ENCODE measurements at places on chromosomes 4 and X.

DNA sequence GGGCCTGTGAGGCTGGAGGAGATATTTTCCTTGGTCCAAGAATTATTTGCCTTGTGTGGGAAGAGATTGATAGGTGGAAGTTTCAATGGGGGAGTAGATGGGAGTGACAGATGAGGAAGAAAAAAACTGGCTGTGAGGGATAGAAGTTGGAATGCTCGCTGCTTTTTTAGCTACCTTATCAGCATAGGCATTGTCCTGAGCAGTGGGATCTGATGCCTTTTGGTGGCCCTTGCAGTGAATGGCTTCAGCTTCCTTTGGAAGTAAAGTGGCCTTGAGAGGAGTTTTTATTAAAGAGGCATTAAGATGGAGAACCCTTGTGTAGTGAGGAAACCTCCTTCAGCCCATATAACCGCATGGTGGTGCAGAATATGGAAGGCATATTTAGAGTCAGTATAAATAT is 16.0 kb downstream of the KLKB1 start:
- DNase-seq: no peak

- no peak for DNase-seq
Observed at GRCh38 chr4:83701041-83701440, 165.1 kb downstream of the GPAT3 start.

GRCh38 chrX:46279925-46280313 is 265.3 kb downstream of the ZNF674 start:
- DNase-seq: no peak

GRCh38 chrX:8629871-8630270 is 102.1 kb downstream of the ANOS1 start:
- DNase-seq: no peak

- no peak for DNase-seq
Observed at GRCh38 chrX:20066968-20067708, 49.6 kb downstream of the MAP7D2 start.

DNA sequence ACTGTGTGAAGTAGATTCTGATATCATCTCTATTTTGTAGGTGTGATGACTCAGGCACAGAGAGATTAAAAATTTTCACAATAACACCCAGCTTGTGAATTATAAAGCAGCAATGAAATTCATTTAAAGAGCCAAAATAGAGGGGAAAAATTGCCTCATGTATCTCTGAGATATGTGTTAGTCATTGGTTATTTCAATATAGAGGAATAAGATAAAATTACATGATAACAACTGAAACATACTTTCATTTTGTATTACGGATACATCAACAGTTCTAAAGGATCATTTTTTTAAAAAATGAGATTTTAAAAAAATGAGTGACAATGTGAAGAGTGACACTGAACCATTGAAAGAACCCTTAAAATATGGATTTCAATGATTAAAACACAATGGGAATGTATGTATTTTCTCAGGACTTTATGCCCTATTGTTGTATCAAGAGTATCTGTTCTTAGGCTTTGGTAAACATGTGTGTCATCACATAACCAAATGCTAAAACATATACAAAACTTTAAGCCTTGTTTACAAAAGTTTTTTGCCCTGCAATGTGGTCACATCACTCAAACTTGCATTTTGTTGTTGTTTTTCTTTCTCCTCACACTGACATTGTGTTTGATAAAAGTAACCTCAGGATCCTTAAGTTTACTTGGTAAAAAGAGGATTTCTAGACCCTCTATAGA is 221.3 kb downstream of the ANTXR2 start:
- no peak for DNase-seq

DNA sequence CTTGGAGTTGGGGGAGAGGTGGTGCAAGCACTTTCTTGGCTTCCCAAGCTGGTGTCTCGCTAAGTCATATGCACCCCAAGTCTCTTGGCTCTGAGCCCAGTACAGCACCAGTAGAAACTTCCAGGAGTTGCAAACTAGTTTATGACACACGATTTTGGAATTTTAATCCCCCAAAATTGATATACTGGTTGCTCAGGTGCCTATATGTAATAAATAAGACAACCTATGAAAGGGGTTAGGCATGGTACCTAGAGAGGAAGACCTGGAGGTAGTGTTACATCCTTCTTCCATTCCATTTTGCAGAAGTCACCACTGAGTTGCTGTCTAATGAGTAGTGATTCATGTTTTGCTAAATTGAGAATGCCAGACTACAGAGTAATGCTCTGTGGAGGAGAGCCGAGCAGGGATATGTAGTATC is 4.3 kb upstream of the SLC4A4 start:
- DNase-seq: no peak

DNA sequence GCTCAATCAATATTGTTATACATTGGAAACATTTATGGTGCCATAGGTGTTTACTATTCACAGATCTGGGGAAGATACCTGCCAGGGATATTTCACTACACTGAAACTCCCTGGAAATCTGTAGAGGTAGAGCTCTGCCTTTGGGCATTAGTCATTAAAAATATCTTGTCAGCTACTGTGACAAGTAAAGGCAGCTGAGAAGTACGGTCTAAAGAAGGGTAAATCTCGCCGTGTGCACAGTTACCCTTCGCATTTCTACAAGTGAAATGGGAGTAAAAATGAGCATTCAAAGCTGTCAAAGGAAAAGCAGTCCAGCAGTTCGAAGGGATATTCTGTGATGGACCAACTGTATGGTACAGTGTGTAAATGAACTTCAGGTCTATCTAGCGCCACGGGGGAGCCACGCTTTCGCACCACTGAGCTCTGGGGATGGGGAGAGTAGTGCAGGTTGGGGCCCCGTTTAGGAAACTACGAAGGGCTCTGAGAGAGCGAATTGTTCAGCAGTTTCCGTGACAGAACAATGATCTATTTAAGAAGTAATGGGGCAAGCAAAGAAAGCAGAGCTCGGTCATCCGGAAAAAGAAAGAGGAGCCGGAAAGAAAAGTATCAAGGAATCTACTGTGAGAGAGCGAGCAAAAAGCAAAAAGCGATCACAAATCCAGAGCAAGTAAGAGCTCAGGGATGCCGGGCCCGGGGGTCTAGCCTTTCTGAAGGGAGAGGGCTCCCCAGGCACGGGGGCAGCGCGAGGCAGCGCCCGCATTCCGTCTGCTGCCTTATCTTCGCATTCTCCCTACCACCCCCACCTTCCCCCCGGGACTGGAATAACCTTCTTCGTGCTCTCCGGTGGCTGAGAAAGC is 646 bp downstream of the TIGD4 start:
- no peak for DNase-seq

- no peak for DNase-seq
Observed at GRCh38 chr4:139635966-139636365, 29.7 kb upstream of the MGST2 start.

- no peak for DNase-seq
Observed at GRCh38 chr4:86302251-86302650, 57.6 kb downstream of the MAPK10 start.

GRCh38 chrX:19225909-19226308 is 103.6 kb upstream of the ADGRG2 start:
- DNase-seq: no peak

GRCh38 chr4:125642645-125643044 is 327.9 kb downstream of the FAT4 start:
- no peak for DNase-seq

GRCh38 chrX:3252744-3253143 is 93.7 kb downstream of the MXRA5 start:
- DNase-seq: no peak

DNA sequence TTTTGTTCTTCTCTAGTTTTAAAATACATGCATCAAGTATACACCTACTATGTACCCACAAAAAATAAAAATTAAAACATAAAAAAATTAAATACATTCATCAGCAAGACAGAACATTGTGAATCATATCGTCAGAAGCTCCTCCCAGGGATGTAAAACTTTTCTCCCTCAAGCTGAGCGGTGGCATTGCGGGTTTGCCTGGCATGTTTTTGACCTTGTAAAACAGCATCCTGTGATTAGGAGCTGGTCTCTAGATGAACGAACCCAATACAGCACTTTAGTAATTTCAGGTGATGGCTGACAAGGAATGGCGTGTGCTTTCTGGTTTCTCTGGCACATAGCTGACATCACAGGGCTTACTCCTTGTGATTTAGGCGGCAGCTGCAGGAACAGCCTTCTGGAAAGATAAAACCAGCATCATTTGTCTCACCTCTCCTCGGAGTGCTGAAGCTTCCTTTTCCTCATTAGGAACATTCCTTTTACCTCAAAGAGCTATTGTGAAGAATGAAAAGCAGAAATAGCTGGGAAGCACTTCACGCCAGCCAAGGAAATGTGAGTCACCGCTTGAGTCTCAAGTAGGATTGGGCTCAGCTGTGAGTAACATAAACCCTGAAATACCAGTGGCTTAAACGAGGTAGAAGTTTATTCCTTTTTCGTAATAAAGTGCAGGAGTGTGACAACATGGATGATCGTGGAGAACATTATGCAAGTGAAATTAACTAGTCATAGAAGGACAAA is 44.3 kb downstream of the NYX start:
- DNase-seq: no peak

GRCh38 chr4:145690610-145691009 is 10.7 kb downstream of the C4orf51 start:
- DNase-seq: no peak

DNA sequence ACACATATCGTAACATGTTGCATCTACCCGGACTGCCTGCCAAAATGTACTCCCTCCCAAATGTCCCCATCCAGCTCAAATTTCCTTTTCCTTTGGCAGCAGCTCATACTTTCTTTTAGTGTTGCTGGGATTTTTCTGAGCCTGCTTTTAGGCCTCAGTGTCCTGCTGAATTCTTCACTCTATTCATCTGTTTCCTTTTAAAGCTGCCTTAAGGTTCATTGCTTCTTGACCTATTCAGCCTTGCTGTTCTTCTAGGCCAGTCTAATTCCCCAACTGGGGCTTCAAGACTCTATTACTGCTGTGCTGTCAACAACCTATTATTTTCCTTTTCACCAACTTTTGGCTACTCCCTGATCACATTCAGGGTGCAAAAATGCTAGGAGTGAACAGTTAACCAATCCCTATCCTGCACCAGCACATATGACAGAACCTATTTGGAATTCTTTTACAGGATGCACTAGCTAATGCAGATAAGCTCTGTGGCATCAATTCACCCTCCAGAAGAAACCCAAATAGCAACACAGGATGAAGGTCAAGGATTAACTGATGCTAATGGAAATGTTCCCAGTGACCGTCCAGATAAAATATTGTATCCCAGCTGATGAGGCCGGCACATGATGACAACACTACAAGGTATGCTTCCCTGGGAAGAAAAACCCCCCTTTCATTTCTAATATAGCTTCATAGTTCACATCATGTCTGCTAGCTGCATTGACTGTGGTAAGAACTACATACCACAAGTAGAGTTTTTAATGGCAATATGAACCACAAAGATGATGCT is 114.7 kb upstream of the TTC29 start:
- no peak for DNase-seq

- no peak for DNase-seq
Observed at GRCh38 chr4:82591592-82591991, 29.8 kb upstream of the TMEM150C start.

- no peak for DNase-seq
Observed at GRCh38 chr4:154414796-154415195, 76.8 kb downstream of the DCHS2 start.

DNA sequence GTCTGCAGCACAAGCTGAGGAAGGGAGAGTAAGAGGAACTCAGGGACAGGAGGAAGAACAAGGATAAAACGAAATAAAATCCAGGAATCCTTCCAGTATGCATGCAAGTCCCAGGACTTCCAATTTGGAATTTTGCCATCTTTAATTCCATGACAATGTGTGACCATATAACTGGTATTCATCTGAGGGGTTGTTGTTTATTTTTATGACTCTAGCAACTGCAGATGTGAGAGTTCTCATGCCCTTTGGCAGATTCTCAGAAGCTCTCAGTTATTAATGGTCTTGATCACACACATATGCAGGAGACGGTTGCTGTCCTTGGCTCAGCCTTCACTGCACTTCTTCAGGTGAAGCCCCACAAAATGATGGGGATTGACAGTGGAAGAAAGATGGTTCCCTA is 148.2 kb downstream of the SMIM20 start:
- no peak for DNase-seq

- no peak for DNase-seq
Observed at GRCh38 chr4:39636531-39637184, 2.0 kb downstream of the SMIM14 start.

- DNase-seq: no peak
Observed at GRCh38 chr4:6236816-6237390, 32.7 kb upstream of the WFS1 start.

DNA sequence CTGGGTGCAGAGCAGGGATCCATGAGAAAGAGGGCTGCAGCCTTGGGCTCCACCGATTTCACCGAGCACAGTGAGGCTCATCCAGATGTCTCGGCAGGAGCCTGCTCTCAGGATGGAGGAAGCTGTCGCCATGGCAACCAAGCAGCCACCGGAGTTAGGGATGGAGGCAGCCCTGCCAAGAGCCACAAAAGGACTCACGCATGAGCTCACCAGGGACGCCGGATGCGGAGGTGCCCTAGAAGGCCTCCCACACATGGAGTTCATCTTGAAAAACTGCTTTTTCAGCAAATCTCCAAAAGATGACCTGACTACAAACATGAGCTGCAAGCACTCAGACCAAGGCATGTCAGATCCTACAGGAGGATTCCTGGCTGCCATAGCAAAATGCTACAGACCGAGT is 90.7 kb downstream of the WFS1 start:
- DNase-seq: no peak

GRCh38 chr4:39541987-39542610 is 14.9 kb upstream of the UGDH start:
- no peak for DNase-seq

DNA sequence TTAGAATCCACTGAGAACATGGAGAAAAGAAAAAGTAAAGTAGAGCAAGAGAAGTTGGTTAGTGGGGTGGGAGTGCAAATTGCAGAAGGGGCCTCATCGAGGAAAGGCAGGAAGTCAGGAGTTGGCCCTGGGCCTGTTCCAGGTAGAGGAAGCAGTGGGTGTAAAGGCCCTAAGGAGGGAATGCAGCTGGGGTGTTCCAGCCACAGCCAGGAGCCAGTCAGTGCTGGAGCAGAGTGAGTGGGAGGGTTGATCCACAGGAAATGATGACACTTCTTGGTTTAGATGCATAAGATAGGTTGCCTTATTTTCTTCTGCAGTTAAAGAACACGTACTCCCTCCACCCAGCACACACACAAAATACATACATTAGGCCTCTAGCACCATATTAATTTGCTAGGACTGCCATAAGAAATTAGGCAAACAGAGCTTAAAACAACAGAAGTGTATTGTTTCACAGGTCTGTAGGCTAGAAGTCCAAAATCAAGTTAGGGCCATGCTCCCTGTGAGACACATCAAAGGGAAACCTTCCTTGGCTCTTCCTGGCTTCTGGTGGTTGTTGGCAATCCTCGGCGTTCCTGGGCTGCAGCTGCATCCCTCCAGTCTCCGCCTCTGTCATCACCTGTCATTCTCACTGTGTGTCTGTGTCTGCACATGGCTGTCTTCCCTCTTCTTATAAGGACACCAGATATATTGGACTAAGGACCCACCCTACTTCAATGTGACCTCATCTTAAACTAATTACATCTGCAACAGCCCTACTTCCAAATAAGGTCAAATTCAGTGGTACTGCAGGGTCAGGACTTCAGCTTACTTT is 205.9 kb downstream of the AASDH start:
- DNase-seq: no peak

Measured in brain pericyte (primary cell).